ENCODE measurements at places on chromosomes 7 and 10.

- DNase-seq, result peak; percentile 62
Observed at GRCh38 chr7:131124001-131124629, 203.6 kb upstream of the MKLN1 start.

DNA sequence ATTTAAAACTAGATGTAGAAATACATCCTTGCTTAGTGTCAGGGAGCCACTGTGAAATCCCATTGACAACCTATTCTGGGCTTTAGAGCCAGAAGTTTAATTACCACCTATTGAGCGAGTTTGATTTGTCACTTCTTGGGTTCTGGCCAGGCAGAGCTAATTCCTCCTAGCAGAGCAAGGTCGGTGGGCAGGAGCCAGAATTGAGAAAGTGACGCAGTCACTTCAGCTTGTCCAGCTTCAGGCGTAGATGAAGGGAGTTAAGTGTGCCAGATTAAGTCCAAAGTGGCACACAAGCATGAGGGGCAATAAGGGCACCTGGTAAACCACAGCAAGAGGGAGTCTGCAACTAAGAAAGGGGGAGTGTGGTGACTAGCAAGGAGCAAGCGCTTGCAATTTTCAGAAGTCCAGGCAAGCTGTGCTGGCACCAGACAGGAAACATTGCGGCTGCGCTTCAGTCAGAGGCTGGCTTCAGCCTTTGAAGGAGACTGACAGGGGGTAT lies 119.4 kb downstream of the ST7 start:
- no peak for DNase-seq

DNA sequence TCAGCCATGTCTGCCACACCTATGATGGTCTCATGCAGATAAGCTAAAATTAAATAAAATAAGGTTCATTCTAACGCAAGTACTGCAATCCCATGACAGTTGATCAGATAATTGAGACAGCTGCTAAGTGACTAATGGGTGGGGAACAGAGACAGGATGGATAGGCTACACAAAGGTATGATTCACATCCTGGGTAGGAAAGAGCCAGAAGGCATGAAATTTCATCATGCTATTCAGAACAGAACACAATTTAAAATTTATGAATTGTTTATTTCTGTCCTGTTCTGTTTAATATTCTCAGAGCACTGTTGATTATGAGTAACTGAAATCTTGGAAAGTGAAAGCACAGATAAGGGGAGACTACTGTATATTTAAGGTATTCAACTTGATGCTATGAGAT lies 381.8 kb upstream of the SORCS1 start:
- no peak for DNase-seq

DNA sequence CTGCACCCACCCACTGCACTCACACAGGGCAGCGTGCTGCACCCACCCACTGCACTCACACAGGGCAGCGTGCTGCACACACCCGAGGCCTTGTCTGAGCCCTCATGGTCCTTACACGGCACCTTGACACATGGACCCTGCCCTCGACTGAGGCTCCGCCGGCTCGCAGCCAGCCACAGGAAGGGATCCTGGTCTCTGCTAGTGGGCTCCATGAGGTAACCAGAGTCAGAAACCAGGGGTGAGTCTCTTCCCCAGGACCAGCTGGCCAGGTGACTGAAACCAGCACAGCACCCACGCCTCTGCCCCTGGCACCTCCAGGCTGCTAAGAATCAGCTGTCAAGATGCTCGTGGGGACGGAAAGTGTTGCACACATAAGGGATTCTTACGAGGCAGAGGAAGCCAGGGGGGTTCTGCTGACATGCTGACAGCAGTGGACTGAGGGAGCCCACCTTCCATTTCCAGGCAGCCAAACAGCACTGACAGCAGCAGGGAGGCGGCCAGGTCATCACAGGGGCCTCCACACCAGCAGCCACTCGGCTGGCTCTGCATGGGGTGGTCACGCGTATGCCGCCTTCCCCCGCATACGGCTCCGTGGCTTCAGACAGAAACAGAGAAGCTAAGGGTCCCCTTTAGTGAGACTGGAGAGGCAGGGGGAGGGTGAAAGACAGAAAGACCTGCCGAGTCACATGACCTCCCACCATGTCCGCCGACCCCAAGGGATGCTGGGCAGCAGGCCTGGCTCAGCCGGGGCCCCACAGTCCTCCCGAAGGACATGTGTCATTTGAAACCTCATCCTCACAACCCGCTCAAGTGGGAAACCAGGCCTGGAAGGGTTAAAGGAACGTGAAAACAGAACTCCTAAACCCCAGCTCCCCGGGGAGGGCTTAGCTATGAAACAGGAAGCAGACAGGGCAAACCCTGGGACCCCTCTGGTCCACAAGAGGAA lies 34.2 kb downstream of the GPER1 start:
- no peak for DNase-seq

All from GM19239 (cell line).